ENCODE measurements at places on chromosomes 6 and 20. TPM values are rescaled to one million over a fixed set of nuclear protein-coding genes. Genes with fewer than 3 reads are reported as not detected.

GRCh38 chr6:15444081-15444731 is 198.3 kb downstream of the JARID2 start:
- DNase-seq = no peak

GRCh38 chr20:47293631-47294030 is 62.9 kb downstream of the ZMYND8 start:
- DNase-seq = no peak

DNA sequence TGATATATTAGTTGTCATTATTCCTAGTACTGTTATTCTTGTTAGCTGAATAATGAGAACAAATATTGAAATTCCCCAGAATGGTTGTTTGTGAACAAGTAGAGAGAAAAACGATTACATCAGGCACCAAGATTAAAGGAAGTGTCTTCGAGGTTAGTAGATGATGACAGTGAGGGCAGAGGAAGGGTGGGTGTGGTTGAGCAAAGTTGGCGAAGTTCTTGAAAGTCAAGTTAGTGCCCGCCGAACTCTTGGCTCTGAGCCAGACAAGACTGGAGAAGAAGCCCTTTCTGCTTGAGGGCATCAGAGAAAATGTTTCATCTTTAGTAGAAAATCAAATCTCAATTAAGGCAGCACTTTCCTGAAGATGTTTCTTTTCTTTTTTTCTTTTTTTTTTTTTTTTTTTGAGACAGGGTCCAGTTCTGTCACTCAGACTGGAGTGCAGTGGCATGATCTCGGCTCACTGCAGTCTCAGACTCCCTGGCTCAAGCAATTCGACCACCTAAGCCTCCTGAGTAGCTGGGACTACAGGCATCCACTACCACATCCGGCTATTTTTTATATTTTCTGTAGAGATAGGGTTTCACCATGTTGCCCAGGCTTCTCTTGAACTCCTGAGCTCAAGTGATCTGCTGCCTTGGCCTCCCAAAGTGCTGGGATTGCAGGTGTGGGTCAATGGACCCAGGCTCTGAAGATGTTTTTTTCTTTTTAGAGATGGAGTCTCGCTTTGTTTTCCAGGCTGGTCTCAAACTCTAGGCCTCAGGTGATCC is 77.1 kb downstream of the SGK1 start:
- peak; percentile 6 for DNase-seq

- no peak for DNase-seq
Observed at GRCh38 chr20:17859616-17860232, 108.9 kb downstream of the SNX5 start.

DNA sequence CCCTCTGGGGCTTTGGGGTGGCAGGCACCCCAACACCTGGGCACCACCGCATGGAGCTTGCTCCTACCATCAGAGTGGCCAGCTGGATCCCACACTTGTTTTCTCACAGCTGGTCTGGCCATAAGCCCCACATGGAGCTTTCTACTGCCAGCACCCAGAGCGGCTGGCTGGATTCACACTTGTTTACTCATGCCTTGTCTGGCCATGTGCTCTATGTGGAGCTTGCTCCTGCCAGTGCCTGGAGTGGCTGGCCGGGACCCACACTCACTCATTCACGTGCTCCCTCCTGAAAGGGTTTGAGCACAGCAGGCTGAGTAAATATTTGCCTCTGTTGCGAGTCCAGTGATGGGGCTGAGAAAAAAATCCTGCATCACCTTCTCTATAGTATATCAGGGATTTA is 487.0 kb downstream of the CD109 start:
- DNase-seq = no peak

- no peak for DNase-seq
Observed at GRCh38 chr6:99940582-99940981, 53.4 kb downstream of the MCHR2 start.

GRCh38 chr6:98136333-98136732 is 698.0 kb upstream of the POU3F2 start:
- DNase-seq = no peak

GRCh38 chr6:21601932-21602390 is 8.4 kb downstream of the SOX4 start:
- DNase-seq = no peak

- peak; percentile 52 for DNase-seq
Observed at GRCh38 chr6:32785781-32786533, 22.6 kb upstream of the HLA-DQB2 start.

DNA sequence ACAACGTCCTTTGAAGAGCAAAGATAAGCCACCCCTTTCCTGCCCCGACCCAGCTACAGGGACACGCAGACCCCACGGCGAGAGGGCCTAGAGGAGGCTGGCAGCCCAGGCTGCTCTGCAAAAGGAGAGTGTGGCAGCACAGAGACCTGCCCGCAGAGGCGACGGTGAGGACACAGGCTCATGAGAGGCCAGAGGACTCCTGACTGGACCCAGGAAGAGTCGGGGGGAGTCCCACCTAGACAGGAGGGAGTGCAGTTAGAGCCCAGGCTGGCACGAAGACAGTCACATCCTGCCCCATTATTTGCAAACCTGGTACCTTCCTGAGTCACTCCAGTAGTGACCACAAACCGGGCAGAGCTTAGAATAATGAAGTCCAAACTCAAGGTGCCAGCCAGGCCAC is 227.7 kb upstream of the CDH4 start:
- DNase-seq = peak; percentile 8

- DNase-seq = no peak
Observed at GRCh38 chr6:71420095-71420692, 131.6 kb downstream of the OGFRL1 start.

- no peak for DNase-seq
Observed at GRCh38 chr6:148578489-148578814, 168.4 kb upstream of the UST start.

DNA sequence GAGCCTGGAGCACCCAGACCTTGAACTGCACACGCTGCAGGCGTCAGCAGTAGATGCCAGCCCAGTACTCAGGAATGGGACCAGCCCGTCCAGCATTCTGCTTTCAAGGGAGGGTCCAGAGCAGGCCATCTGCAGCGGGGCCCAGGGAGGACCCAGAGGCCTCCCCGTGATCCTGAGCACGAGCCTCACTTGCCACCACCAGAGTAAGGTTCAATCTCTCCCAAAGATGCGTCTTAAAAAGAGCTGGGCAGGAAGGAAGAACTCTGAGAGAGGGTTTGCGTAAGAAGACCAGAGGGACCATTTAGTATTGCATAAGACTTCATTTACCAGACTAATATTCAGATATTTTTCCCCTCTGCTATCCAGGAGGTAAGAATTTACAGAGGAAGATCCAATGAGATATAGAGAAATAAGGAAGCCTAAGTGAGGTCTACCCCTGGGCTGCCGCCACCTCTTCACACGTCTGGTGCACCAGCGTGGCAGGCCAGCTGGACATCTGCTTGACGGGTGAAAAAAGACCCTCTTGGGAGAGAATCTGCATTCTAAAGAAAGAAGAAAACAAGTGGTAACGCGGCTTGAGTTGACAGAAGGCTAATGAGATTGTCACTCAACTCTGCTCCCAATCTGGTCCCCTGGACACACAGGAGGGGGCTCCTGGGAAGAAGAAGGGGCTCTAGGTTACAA is 107.3 kb downstream of the PRND start:
- DNase-seq = no peak

- no peak for DNase-seq
Observed at GRCh38 chr6:12459945-12460661, 169.9 kb downstream of the EDN1 start.

GRCh38 chr6:39791311-39791710 is 865 bp upstream of the DAAM2 start:
- DNase-seq = no peak

RFX6 gene
- not detected for total RNA-seq

PGBD1 gene
- total RNA-seq = 6.1 TPM

GPR31 gene
- total RNA-seq = not detected

C6orf141 gene
- 6.5 TPM for total RNA-seq

PRPF6 gene
- 60.8 TPM for total RNA-seq

SLC22A2 gene
- not detected for total RNA-seq

PET117 gene
- total RNA-seq = 19.7 TPM

GHRH gene
- total RNA-seq = not detected

PERP gene
- total RNA-seq = 39.9 TPM

SLC16A10 gene
- 5.2 TPM for total RNA-seq

VNN1 gene
- total RNA-seq = 0.27 TPM

SPEF1 gene
- total RNA-seq = not detected

BTN1A1 gene
- total RNA-seq = 0.23 TPM

Data from HT1080 (cell line).